ENCODE measurements at places on chromosomes 4 and X.

DNA sequence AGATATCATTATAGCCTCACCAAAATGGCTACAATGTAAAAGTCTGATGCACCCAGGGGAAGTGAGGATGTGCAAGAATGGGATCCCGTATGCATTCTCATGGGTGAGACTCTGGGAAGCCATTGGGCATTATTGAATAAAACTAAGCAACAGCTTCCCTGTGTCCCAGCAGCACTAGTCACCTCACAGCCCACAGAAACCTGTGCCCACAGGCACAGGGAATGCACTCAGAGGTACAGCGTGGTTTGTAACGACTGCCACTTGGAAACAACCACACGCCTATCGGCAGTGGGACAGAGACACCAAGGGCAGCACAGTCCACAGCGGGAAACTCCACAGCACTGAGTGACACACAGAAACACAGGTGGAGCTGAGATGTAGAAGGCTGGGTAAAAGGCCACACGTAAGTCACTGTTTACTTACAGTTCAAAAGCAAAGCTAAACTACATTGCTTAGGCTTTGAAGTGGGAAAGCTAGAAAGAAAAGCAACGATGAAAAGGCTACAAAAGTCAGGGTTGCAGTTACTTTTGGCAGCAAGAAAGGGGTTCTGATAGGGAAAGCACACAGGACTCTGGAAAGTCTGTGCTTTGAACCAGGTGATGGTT lies 69.2 kb downstream of the HAUS3 start:
- no peak for DNase-seq

DNA sequence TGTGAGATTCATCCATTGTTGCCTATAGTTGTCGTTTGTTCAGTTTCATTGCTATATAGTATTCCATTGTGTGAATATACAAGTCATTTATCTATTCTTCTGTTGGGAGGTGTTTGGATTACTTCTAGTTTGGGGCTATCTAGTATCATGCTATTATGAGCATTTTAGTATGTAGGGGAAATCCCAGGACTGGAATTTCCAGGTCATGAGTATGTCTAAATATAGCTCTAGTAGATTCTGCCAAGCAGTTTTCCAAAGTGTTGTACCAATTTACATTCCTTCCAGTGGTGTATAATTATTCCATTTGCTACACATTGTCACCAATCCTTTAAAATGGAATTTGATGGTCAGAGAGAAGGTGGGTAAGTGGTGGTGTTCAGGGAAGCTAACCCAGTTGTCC lies 30.1 kb downstream of the EGFL6 start:
- no peak for DNase-seq

DNA sequence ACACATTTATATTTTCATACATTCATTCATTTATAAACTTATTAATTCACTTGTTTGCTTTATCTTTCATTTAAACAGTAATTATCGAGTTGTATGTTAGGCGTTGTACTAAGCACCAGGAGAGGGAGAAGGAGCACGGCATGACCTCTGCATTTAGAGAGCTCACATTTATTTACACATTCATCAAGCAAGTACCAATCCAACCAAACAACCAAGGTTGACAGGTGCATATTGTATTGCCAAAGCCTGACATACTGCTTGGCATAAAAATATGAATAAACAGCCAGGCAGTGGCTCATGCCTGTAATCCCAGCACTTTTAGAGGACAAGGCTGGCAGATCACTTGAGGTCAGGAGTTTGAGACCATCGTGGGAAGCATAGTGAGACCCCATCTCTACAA lies 37.0 kb upstream of the CLNK start:
- DNase-seq = no peak

DNA sequence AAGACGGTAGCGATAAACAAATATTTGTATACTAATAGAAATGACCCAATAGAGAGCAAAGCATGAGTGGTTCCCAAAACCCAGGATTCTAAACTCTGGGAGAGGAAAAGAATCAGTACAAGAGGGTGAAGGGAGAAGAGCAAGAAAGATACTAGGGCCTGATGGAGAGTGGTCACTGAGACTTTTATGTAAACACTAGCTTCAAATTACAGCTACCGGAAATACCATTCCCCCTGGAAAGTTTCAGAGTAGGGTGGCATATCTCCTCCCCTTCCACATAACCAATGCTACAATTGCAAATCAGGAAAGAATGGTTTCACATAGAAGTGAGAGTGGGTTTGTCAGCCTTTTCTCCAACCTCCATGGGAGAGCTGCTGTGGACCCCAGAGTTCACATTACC lies 77.1 kb downstream of the EIF4E start:
- DNase-seq = no peak

GRCh38 chr4:180203349-180203748 lies 2039.9 kb upstream of the TENM3 start:
- DNase-seq = no peak

GRCh38 chrX:49257846-49258748 lies 6.4 kb downstream of the FOXP3 start:
- DNase-seq = no peak

DNA sequence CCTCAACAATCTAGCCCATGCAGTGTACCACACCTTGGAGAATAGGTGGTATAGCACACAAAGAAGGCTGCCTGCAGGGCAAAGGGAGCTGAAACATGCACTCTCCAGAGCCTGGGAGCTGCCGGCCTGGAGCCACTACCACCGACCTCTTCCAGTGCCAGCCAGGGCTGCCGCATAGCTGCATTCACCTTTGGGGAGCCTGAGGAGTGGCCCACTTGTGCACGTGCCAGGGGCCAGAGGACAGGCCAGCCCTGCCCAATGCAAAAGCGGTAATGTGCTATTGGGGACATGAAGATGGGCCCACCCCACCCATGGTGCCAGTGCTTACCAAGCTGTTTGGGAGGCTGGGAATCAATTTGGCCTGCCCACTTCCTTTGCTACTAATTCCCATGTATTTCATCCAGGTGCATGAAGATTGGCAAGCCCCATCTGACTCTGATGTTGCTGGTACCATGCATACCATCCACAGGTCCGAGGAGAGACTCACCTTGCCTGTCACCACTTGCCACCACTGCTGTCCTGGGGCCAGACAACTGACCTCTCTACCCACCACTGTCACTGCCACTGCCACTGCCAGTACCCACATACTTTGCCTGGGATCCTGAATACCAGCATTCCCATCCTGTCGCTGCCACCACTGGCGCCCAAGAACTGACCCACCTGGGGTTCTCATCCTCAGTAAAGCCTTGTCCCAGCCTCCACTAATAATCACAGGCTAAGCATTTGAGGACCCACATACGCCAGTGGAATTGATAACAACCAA lies 506.9 kb downstream of the MAGEB5 start:
- no peak for DNase-seq

GRCh38 chr4:18536428-18536827 lies 514.9 kb upstream of the LCORL start:
- no peak for DNase-seq

DNA sequence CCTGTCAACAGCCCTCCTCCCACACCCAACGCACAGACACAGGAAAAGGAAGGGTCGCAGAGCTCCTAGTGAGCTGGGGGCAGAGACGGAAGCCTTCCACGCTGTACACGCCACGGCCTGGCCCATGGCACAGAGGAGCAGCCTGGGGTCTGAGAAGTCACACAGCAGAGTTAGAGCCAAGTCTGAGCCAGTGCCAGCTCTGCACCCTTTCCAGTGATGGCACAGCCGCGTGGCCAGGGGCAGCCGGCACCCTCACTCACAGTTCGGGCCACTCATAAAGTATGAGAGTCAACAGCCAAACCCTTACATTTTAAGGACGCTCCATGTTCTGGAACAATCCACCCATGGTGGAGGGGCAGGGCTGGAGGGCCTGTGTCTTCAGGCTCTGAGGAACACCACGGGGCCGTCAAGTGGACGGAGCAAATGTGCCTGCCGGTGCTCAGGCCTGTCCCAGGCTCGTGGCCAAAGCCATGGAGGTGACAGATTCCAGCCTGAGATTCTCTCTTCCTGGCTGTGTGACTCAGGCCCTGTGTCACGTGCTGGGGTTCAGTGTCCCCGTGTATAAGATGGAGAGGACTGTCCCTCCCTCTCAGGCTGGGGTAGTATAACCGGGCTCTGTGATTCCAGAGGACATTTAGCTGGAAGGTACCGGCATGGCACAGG lies 91.2 kb downstream of the ABLIM2 start:
- no peak for DNase-seq

DNA sequence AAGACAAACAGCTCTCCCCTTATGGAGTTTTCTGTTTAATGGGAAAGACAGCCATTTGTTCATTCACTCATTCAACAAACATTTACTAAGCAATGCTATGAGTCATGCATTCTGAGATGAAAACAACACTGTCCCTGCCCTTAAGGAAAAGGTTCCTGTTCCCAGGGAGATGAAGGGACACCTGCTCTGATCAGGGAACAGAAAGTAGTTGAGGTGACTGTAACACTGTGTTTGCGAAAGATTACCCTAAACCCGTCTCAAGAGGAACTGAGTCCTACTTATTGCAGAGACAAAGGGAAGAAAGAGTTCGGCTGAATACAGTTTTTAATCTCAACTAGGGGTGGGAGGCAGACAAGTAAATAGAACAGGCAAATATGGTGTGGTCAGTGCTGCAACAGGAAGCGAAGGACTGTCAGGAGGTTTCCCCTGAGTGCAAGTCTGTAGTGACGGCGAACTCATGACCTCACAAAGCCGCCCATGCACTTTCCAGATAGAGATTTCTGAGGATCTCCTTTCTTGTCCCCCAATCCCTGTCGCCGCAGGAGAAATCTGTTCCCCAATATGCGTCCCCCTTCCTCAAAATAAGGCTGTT lies 712 bp downstream of the STX18 start:
- no peak for DNase-seq

DNA sequence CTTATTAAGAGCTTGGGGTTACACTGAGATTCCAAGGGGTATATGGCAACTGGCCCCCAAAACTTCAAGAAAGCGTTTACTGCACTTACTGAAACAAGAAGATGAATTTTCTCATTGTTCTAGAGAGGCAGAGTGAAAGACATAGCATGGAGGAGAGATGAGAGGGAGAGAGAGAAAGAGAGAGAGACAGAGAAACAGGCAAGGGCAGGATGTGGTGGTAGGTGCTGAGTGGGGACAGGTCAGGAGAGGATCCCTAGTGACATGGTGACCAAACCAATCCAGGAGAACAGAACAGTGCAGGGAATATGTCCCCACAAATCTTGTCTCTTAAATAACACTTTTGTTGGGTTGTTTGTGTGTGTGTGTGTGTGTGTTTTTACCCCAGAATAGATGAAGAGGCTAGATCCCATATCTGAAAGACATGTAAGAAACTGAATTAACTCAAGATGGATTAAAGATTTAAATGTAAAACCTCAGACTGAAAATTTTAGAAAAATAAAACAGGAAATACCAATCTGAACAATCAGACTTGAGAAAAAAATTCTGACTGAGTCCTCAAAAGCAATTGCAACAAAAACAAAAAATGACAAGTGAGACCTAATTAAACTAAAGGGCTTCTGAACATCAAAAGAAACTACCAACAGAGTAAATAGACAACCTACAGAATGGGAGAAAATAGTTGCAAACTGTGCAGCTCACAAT lies 202.2 kb downstream of the QDPR start:
- no peak for DNase-seq

GRCh38 chr4:38136604-38137003 lies 176.4 kb downstream of the PTTG2 start:
- no peak for DNase-seq

- DNase-seq = no peak
Observed at GRCh38 chr4:34193451-34194154, 2050.7 kb downstream of the ARAP2 start.

DNA sequence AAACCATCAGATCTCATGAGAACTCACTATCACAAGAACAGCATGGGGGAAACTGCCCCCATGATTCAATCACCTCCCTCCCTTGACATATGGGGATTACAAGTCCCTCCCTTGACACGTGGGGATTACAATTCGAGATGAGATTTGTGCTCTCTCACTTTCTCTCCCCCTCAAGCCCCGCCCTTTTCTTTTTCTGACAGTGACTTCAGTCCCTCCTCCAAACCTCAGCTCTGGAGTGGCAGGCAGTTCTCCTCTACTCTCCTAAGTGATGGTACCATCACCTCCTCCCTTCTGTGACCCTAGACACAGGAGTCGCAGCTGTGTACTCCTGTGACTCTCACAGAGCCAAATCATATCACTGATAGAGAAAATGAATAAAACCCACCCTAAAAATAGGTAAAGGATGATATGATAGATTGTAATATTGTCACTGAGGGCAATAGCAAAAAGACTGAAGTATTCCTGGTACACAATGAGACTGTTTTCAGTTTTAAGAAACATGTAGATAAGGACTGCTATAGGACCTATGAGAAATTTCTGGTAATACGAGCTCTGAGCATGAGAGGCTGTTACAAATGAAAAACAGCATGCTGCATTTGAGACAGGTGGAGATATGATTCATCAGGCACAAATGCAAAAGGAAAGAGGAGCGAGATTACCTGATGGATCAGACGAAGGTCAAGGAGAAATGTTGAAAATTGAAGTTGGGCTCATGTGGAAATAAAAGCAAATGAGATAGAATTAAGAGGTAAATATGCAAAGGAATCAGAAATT lies 101.2 kb upstream of the CBLL2 start:
- no peak for DNase-seq

DNA sequence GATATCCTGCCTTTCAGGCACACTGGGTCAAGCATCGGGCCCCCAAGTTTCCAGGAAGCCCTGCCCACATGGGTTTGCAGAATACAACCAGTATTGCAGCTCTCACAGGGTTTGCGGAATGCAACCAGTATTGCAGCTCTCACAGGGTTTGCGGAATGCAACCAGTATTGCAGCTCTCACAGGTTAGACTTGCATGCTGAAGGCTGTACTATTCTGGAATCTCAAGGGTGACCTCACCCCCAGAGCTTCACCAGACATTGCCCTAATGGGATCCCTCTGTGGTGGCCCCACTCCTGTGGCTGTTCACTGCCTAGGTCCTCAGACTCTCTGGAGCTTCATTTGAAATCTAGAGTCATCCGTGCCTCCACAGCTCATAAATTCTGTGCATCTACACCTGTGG lies 640.7 kb upstream of the ATOH1 start:
- no peak for DNase-seq

DNA sequence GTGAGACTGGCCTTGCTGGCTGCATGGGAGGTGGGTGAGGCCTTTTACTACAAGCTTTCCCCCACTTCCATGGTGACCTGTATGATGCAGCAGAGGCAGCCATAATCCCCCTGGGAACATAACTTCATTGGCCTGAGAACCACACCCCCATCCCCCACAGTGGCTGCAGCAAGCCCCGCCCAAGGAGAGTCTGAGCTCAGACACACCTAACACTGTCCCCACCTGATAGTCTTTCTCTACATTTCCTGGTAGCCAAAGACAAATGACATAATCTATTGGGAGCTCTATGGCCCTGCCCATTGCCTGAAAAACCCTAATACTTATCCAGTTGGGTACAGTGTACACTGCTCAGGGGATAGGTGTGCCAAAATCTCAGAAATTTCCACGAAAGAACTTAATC lies 62.6 kb downstream of the GLUD2 start:
- no peak for DNase-seq

- DNase-seq = no peak
Observed at GRCh38 chrX:57587607-57588006, 4.2 kb upstream of the ZXDB start.
